DMS 273 treated with DMSO at 0.1 percent for 48 hours (cell line): ENCODE measurements at places on chromosomes 7 and 10.
A peak's percentile ranks its signal among the peaks of the same experiment; 100 is the strongest.

GRCh38 chr7:73894166-73894565 lies 33.2 kb downstream of the TMEM270 start:
- DNase-seq: no peak

GRCh38 chr10:103395754-103396066 lies 565 bp downstream of the ATP5MK start:
- no peak for DNase-seq

DNA sequence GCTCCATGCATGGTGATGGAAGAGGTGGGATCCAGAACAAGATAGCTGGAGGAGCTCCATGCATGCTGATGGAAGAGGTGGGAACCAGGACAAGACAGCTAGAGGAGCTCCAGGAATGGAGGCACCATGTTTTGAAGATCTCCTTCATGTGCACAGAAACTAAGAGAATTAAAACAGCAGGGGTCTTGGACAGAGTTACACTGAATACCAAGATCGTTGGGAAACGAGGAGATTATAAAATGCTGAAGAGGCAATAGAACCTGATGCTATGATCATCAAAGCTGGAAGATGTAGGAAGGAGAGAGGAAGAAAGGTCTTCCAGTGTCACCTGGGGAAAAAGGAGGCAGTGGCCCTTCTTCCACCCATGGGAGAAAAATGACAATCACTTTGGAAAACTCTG lies 193.6 kb upstream of the PFKP start:
- no peak for DNase-seq

DNA sequence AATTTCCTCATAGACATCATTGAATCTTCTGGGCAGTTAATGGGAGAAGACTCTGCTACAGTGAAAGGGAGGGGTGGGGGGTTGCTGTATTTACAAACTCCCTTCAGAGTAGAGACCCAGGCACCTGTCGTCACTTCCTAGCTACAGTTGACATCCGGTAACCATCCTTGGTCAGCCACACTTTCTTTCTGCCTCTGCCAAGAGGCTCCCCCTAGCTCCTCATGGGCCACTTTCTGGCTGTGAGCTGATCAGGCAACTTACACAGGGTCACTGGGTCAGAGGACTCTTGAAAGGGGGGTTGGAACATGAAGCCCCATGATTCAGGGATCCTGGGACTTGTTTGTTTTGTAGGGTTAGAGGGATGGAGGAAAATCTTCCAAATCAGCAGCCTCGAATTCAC lies 1.2 kb downstream of the TECPR1 start:
- DNase-seq: no peak

GRCh38 chr10:106271237-106271636 lies 893.3 kb downstream of the SORCS1 start:
- no peak for DNase-seq

DNA sequence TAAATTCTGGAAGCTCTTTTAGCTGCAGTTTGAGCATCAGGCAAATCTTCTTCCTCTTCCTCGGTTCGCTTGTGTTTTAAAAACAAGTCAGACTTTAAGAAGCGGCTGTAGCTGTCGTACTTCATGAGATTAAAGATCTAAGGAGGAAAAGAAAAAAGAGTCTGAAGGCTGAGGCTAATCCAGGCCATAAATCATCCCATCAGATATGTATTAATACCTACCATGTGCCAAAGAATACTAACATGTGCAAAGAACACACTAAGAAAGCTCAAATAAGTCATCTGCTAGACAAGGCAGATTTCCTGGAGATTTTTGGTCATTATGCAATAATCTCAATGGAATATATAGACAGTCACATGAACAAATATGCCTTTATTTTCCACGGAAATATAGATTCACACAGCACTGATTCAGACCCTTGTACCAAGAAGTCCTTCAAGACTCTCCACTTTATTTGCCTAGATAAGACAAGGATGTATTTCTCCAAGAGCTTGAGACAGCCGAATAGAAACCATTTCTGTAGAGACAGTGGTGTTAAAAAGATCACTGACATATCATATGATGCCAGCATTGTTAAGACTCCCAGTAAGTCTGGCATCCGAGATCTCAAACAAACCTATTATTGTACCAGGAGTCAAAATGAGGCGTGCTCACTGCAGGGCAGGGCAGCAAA lies 42.3 kb downstream of the RGS10 start:
- DNase-seq: no peak

DNA sequence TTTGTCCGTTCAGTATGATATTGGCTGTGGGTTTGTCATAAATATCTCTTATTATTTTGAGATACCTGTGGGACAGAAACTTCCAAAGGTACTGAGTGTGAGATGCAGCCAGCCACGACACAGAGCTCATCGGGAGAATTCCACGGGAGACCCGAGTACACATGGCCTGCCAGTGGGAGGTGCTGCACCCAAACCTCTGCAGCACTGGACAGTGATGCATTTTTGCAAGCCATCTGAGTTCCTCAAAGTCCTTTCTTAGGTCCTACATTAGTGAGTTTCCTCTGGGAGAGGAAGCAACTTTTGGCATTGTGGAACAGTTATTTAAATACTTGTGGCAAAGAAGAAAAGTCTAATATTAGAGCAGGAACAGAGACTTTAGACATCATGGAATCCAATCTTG lies 77.5 kb downstream of the ARID5B start:
- DNase-seq: no peak

GRCh38 chr10:34089253-34089652 lies 725.8 kb downstream of the PARD3 start:
- no peak for DNase-seq

GRCh38 chr7:140229591-140230515 lies 53.1 kb upstream of the KDM7A start:
- DNase-seq: peak; percentile 50

DNA sequence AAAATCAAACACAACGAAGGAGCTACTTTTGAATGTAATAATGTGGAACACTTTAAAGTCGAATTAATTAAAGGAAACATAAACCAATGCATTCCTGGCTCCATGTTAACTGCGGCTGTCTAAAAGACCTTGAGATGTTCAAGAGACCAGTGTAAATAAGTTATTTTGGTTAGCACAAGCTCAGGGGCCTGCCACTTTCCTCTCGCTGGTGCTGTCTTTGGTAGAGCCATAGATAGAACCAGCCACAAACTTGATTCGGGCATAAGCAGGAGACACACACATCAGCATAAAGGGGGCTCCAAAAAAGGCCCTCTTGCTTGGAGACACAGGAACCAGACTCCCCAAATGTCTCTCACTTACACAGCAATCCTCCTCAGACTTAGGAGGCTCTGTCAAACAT lies 121.6 kb upstream of the TBX20 start:
- no peak for DNase-seq

DNA sequence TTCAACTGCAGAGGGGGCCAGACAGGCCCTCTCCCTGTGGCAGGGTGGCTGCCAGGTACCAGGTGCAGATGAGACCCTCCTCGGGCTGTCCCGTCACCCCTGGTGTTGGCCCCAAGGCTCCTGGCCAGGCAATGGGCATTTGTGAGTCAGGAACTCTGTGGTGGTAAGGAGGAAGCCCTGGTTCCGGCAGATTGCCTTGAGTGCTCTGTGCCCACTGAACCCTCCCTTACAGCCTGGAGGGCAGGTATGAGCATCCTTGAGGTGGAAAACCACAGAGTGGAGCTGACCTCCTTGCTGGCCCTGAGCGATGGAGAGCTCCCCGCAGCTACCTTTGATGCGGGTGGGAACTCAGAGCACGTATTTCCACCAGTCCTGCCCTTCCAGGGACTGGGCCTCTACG lies 2.0 kb downstream of the PAOX start:
- no peak for DNase-seq

DNA sequence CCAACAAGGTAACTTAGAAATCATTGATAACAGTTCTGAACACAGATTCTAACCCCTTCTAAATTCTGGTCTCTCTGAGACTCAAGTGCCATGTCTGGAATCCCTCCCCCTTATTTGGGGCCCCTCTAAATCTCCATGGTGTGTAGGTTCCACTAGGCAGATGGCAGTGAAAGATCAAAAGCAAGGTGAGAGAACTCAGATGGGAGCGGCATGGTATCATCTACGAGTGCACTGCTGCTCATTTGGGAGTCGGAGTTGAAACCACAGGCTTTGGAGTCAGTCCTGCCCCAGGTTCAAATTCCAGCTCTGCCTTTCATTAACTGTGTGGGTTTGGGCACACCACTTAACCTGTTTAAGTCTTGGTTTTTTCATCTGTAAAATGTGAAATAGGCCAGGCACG lies 72.6 kb downstream of the MTURN start:
- no peak for DNase-seq

GRCh38 chr7:30553141-30553540 lies 41.5 kb upstream of the GARS1 start:
- no peak for DNase-seq

DNA sequence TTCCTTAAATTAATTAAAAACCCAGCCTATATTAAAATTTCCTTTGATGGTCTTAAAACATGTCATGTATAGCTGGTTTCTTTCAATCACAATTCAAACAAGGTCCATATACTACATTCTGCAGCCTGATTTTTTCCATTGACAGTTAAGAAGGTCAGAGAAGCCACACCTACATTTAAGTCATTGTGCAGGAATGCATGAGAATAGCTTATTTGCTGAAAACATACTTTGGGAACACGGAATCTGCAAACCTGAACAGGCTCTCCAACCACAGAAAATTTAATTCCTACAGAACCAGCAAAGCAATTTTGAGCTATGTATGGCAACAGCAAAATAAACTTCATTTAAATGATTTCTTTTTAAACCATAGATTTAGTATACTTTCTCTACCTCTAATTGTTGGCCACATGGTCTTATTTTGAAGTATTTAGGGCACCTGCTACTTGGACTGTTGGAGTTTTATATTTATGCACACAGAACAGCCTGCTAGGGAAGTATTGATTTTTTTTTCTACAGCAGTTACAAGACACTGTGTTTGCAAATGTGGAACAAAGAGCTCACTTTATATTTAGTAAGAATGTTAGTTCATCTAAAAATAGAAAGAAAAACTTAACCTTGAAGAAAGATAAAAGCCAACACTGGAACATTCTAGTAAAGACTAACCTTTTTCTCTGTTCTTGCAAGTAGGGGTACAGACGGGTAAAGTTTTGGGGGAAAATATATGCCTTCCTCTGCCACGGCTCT lies 240.9 kb upstream of the IMMP2L start:
- DNase-seq: no peak

GRCh38 chr7:106205621-106206222 lies 79.1 kb downstream of the NAMPT start:
- no peak for DNase-seq

GRCh38 chr10:100232101-100232500 lies 2.7 kb upstream of the CHUK start:
- no peak for DNase-seq

DNA sequence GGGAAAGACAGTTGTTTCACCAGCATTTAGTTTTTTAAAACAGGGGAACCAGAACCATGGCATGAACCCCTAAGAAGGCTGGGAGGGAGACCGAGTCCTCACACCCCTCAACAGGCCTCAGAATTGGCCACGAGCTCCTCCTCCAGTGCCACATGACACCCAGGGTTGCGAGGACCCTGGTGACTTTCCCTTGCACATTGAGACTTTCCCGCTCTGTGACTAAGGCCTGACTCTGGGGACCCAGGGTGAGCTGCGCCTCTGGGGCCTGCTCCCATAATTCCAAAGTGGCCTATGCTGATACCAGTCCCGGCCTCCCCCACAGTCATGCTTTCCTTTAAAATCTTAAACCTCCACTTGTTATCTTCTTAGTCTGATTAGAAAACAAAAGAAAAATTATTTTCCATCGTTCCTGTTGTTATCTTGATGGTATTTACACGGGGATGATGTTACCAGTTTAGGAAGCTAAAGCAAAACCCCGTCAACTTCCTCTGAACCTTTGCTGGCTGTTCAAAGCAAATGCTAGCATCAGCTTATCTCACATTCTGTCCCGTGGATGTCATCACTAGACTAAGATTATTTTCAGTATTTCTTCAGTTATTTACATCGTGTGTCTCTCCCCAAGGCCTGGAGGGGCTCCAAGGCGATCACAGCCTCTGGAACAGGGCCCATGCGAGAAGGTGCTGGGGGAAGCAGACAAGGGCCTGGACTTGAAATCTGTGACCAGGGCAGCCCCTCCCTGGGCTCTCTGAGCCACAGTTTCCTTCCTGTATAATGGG lies 42.1 kb downstream of the FAM53B start:
- no peak for DNase-seq

DNA sequence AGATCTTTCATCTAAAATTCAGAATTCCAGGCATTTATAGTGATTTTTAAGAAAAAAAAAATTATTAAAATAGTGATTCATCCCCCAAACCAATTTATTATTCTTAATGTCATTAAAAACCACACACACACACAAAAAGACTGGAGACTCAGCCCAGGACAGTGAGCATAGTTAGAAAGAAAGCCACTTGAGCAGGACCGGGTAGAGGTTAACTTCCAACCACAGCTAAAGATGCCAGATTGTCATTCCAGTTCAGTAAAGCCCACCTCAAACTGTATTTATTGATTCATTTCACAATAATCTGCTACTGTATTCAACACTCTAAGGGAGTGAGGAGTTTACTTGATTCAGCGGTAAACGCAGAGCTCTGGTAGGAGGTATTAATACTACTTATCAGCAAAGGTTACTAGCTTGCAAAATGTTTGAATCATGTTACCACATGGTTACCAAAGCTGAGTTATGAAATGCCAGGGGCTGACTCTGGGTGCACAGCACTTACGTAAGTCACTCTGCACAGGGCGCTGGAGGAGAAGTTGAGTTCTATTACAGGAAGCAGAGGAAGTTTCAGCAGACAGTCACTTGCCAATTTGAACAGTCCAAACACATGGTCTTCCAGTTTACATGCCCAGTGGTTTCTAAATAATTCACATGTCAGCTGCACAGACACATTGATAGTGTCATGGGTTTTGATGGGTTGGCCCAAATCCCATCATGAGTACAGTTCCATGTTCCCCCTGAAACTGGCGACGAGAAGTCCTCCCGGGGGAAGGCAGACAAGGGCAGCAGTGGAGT lies 64.6 kb downstream of the KLF6 start:
- no peak for DNase-seq

DNA sequence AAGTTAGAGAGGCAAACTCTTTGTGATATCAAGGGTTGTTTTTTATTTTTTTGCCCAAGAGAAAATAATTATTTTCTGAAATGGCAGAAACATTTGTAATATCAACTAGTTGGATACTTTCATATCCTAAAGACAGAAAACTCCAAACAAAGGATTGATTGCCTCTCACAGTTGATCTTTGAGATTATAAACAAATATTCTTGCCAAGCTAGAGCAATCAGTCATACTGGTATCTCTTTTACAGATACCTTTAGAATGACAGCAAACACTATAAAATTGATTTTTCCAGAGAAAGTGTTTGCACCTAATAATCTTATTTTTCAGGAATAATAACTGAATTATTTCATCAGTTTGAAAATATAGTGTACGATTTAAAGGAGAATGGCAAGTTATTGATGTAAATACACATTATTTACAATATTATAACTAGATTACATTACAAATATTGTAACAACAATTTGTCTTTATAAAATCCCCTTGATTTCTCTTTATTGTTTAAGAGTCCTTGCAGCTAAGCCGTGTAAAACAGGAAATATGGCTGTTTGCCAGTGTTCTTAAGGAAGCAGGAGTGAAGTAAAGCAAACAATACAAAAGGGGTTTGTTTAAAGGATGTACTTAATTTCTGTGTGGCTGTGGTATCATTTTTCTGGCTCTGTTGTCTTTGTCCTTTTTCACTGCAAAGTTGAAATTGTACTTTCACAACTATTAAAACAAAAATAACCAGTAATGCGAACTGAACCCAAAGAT lies 58.4 kb downstream of the MAPK8 start:
- DNase-seq: no peak

GRCh38 chr10:62514079-62514693 lies 140.0 kb downstream of the ZNF365 start:
- no peak for DNase-seq

GRCh38 chr10:69451784-69452251 lies 553 bp downstream of the TSPAN15 start:
- DNase-seq: no peak
